ENCODE measurements at places on chromosomes 3 and 15. TPM values are rescaled to one million over a fixed set of nuclear protein-coding genes. Genes with fewer than 3 reads are reported as not detected.

Gene MELTF
- 1.00 TPM for total RNA-seq

Gene MST1R
- 0.33 TPM for total RNA-seq

Gene SLC35G2
- 14.2 TPM for total RNA-seq

Gene ISLR2
- 0.25 TPM for total RNA-seq

Gene PSTPIP1
- 0.11 TPM for total RNA-seq

Gene UBE2E1
- total RNA-seq, result 203 TPM

Gene GPR87
- not detected for total RNA-seq

Gene RNU5B-1
- not detected for total RNA-seq

Gene ZNF774
- total RNA-seq, result 1.1 TPM

Gene ARL13B
- 16.0 TPM for total RNA-seq

Gene RIOX2
- total RNA-seq, result 38.2 TPM

Gene CISH
- total RNA-seq, result 0.62 TPM

Gene SGO1
- total RNA-seq, result 16.2 TPM

Gene LRRIQ4
- total RNA-seq, result 0.11 TPM

Gene MKRN3
- total RNA-seq, result 0.37 TPM

Gene HRH1
- total RNA-seq, result 11.4 TPM

Gene CDC25A
- total RNA-seq, result 15.9 TPM

Gene TMEM212
- not detected for total RNA-seq

Gene SAMMSON
- total RNA-seq, result 0.25 TPM

Gene IL17RE
- 2.0 TPM for total RNA-seq

Gene GPR62
- 0.12 TPM for total RNA-seq

Gene KLF15
- total RNA-seq, result 1.5 TPM

Gene GNAT1
- total RNA-seq, result not detected

Gene ATP2B2
- total RNA-seq, result not detected

Gene IQCF5
- not detected for total RNA-seq

Gene PPP1R14D
- total RNA-seq, result not detected

Gene TRPM1
- total RNA-seq, result not detected

Gene ARGFX
- total RNA-seq, result not detected

Gene C3orf85
- not detected for total RNA-seq
